ENCODE measurements at places on chromosomes 6 and 20. TPM values are rescaled to one million over a fixed set of nuclear protein-coding genes. Genes with fewer than 3 reads are reported as not detected.

DNA sequence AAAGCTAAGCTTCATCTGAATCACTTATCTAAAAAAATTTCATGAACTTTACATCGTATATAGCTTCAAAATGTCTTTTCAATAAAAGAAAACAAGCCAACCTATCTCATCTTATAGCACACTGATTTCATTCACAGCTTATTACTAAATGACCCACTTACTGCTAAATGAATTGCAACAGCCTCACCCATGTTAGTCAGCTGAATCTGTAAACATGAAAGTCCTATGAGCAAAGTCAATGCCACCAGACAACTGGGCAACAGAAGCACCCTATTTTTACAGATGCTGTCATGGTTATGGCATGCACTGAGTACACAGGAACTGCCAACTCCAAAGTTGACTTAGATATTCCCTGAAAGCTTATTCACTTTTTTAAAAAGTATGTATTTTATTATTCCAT is 41.2 kb upstream of the DST start:
- peak; percentile 58 for DNase-seq

- DNase-seq, result no peak
Observed at GRCh38 chr20:63061051-63061770, 54.4 kb upstream of the BHLHE23 start.

DNA sequence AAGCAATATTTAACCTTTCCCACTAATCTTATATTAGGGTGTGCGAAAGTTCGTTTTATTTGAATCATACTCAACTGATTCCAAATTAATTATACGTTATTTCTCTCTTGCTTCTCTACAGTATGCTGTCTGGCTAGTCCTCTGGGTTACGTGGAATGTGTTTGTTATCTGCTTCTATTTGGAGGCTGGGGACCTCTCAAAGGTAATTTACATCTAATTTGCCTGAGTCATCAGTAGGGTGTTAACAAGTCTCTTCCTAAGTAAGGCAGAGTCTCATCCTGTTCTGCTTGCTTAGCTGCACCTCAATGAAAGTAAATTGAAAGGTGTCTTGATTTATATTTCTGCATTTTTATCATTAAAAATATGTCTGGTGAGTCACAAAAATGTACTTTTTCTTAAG is 551.5 kb downstream of the NKAIN2 start:
- no peak for DNase-seq

Gene RIPOR2
- 4.7 TPM for total RNA-seq

Gene MMS22L
- total RNA-seq, result 30.8 TPM

DNA sequence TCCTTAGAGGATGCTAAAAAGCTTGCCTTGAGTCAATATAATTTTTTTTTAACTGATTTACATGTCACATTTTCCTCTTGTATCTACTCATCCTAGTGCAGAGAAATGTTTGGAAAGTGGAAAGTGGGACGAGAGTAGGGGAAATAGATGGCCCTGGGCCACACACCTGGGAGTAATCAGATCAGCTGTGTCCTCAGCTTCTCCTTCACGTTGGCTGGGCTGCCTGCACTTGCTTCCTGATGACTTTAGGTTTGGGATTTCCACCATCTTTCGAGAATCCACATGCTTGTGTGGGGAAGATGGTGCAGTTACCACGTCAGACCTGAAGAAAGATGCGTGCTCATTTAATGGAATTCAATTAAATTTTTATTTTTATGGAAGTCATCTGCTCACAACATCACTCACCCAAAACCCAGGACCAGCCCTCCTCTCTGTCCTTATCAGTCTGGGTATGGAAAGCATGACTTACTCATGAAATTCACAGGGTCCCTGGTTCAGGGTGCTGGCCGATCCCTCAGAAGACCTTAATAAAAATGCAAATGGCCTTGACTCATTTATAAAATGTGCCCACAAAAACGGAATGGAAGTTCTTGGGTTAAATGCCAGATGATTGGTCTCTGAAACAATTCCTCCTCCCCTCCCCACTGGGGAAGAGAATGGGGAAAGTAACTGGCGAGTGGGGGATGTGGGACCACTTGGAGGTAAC is 74.5 kb upstream of the TIAM2 start:
- DNase-seq, result no peak

DNA sequence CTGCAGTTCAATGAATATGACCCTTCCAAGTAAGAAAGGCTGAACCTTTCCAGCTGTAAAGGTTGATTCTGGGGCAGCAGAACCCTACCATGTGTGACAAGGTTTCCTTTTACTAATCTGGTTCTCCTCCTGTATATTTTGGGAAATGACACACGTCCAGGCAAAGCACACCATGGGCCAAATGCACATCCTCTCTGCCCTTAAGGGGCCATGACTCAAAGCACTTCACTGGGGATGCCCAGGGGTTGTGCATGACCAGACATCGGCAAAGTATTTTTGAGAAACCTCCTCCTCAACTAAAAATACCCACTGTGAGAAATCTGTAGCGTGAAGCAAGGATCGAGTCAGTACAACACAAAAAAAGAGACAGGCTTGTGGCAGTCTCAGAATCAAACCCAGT is 174.7 kb downstream of the BACH2 start:
- no peak for DNase-seq

DNA sequence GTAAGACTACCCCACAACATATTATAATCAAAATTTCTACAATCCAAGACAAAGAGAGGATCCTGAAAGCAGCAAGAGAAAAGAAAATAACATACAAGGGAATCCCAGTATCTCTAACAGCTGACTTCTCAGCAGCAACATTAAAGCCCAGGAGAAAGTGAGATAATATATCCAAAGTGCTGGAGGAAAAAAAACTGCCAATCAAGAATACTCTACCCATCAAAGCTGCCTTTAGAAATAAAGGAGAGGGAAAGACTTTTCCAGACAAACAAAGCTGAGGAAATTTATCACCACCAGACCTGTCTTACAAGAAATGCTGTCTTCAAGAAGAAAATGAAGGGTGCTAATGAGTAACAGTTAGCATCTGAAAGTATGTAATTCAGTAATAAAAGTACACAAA is 43.3 kb upstream of the IRAK1BP1 start:
- DNase-seq, result no peak

- DNase-seq, result no peak
Observed at GRCh38 chr6:127963495-127963894, 62.6 kb upstream of the THEMIS start.

GRCh38 chr6:80962382-80962781 is 790.1 kb downstream of the TENT5A start:
- no peak for DNase-seq

DNA sequence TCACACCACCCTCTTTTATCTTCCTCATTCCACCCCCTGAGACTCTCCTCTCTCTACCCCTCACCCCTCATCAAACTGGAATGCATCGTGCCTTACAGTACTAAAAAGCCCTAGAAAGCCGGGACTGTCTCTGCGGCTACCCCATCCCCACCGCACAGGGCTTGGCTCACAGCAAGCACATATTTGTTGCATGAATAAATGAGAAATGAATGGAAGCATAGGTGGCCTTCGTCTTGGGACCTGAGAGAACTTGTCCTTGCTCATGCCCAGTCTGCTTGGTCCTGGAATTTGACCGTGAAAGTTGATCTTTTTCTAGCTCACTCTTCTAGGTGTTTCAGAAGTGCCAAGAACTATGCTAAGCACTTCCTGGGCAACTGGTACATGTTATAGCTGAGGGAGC is 53.3 kb downstream of the APCDD1L start:
- no peak for DNase-seq

DNA sequence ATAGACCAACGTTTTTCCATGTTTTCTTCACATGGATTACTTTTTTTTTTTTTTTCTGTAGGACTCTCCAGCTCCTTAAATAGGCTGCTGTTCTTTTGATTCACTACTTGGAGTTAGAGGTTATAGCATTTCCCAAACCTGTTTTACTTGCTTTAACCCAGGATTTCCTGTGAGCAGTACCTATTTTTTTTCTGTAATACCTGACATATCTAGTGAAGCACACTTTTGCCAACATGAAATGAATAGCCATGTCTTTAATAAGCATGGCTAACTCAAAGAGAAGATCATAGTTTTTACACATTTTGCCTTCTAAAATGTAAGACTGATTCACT is 137.0 kb downstream of the FOXA2 start:
- no peak for DNase-seq

- DNase-seq, result no peak
Observed at GRCh38 chr6:136886091-136886490, 36.0 kb upstream of the SLC35D3 start.

- DNase-seq, result peak; percentile 48
Observed at GRCh38 chr6:167892835-167893815, 66.4 kb downstream of the AFDN start.

DNA sequence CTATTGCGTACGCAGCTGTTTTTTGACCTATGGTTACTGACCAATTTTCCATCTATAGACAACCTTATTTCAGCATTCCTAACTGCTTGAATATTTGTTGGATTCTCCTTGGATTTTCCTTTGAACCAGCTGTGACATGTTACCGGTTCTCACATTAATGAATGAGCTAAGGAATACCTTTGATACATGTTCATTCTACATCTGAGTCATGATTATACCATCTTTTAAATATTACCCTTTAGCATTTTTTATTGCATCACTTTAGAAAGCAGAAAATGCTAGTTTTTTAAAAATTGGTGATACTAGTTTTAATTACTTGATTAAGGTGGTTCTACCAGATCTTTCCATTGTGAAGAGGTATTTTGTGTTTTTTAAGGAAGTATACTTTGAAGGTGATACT is 1.9 kb upstream of the IGF2R start:
- DNase-seq, result no peak

DNA sequence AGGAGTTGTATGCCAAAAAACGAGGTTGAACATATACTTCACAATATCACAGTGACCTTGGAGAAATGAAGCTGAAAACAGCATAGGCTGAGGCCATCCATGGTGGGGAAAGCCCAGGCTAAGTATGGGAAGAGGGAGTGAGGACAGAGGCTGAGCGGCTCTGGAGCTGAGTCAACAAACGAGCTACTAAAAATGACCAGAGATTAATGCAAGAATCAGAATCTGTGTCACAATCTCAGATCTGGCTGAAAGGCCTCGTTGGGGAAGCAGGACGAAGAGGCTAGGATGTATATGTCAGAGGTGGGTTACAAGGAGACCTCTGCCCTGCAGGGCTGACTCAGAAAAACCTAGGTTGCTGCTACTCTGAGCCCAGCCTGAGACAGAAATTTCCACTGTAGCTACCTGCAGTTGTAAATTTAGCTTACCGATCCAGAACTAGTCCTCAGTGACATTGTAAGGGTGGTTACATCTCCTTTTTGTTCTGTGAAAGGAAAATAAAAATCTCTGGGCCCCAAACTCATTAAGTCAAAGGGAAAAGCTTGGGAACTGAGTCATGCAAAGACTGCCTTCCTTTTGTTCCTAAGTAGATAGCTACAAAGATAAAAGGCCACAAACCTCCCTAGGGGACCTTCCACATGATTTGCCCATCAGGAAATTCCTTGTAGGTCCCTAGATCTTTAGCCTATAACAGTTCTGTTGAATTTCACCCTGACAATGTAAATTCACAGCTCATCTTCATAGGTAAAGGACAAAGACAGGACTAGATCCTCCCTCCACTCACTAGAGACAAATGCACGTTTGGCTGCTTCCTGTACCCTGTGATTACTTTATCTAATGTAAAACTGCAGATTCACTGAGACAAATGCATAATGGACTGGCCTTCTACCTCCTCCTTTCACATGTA is 8.5 kb upstream of the TUBB2A start:
- no peak for DNase-seq

GRCh38 chr6:81694207-81694606 is 58.3 kb downstream of the TENT5A start:
- DNase-seq, result no peak

DNA sequence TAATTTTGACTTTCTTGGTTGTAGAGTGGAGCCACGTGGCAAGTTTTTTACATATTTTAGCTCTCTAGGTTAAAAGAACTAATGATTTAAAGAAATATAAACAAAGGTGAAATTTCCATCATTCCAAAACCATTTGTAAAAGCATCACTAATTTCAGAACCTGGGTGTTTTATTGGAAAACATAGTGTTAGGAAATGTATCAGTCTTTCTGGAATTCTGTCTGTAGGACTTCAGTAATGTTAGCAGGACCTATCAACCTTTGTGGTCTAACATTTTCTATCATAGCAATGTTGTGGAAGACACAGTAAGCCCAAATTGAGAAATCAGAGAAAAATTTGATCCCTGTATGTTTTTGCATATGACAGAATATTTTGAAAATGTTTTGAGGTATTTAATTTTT is 28.3 kb downstream of the L3MBTL3 start:
- DNase-seq, result no peak

DNA sequence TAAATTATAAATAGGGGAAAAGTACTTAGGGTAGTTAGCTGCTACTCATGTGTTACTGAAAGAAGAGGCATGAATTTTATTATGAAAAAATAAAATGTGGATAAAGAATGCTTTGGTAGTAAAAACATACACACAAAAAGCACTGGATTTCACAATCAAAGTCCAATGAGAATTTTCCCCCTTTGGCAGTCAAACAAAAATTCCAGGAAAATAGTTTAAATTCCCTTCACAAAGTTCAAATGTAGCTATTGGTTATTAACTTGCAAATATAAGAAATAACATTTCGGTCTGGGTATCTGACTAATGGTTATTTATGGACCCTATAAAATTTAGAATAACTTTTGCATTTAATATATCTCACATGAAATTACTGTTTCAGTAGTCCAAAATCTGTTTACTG is 210.4 kb downstream of the FOXC1 start:
- no peak for DNase-seq

DNA sequence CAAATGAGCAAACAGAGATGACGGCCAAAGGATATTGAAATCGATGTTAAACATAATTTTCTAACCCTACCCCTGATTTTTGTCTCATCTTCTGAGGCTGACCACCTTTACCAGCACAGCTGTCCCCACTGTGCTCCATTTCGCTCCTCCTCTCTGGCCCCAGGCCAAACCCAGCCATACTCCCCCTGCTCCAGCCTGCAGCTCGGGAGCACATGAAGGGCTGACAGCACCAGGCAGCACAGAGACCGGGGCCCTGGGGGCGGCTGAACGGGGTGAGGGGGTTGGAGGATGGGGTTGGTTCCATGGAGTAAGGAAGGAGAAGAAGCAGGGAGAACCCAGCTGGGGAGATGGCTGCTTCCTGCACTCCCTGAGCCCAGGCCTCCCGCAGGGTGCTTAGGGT is 3.2 kb upstream of the NCR2 start:
- no peak for DNase-seq

DNA sequence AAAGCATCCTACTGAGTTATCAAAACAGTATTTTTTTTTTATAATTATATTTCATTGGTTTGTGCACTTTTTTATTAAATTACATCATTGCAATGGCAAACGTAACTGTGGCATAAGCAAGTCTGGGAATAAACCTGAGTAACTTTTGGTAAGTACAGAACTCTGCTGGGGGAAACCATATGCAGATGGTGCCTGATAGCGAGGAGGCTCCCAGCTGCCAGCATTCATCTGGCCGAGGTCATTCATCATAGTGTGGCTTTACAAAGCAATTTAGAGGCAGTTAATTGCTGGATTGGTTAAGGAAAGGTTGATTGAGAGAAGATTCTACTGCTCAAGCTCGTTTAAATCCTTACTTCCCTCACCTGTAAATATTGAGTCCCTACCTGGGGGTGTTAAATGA is 52.6 kb downstream of the HECA start:
- DNase-seq, result no peak

DNA sequence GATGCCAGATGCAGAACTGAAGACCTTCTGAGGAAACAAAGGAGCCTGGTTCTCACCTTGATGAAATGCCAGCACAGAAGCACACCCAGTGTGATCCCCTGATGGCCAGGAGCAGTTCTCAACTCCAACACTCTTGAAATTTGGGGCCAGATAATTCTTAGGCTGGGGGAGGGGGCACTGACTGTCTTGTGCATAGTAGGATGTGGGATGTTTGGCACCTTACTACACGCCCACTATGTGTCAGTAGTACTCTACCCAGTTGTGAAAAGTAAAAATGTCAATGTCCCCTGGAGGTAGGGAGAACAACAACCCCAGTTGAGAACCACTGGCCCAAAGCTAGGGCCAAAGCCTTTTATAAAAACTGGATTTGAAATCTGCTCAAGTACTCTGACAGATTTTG is 398.3 kb upstream of the ARID1B start:
- DNase-seq, result no peak

Data from Calu3 (cell line).